ENCODE measurements at places on chromosomes 5 and 9.

DNA sequence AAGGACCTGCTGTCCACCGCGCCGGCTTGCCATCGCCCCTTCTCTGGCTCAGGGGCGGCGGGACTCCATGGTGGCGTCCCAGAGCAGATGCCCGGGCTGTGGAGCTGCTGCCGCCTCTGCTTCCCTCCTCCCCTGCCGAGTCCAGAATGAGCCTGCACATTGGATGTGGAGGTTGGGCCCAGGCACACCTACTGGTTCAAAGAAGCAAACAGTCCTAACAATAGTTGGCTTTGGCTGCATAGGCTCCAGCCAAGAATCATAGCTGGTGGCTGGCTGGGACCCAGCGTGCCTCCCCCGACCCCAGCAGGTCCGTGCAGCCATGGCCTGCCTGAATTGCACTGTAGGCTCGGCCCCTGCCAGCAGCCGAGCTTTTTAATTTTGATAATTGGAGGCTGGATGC lies 25.8 kb downstream of the ADAMTSL2 start:
- no peak for DNase-seq

DNA sequence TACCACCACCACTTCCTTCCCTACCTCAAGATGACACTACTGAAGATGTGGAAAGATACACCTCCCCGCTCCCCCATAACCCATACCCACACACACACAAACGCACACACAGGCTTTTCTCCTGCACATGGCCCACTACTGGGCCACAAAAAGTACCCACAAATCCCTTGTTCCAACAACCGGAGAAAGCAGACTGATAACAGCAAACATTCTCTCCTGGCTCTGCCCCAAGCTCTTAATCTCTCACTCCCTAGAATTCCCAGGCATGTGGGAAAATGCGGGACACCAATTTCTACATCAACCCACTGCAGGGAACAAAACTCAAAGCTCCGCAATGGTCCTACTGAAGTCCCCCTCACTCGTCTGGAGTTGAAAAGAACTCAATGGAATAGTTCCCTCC lies 611.0 kb upstream of the KLF4 start:
- no peak for DNase-seq

GRCh38 chr9:121640491-121641223 lies 10.8 kb upstream of the DAB2IP start:
- no peak for DNase-seq

- DNase-seq: no peak
Observed at GRCh38 chr5:82522897-82523296, 244.7 kb upstream of the RPS23 start.

DNA sequence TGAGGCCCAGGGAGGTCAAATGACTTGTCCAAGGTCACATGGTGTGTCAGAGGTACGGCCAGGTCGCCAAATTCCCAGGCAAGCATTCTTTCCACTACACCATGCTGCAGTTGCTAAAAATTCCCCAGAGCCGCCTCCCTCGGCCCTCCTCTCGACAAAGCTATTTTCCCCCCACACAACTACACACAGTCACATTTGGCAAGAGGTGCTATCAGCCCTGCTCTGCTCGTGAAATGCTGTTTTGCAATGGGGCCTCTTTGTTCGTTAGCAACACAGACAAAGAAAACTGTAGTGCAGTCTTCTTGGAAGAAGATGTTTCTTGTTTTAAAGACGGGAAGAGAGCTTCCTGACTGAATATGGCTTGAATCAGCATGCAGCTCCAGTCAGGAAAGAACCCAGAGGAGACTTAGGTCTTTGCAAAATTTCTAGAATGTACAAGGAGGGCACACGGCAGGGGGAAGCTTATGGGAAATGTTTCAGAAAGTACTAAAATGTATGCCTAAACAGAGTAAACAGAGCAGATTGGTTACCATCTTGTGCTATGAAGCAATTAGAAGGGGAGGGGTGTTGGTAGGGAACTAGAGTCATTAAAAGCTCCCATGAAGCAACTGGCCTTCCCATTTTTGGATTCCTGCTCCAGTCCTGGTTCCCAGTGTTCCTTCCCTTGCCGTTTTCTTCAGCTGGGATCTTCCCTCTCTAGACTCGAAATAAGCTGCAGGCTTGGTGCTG lies 14.2 kb downstream of the SLIT3 start:
- DNase-seq: peak; percentile 40

DNA sequence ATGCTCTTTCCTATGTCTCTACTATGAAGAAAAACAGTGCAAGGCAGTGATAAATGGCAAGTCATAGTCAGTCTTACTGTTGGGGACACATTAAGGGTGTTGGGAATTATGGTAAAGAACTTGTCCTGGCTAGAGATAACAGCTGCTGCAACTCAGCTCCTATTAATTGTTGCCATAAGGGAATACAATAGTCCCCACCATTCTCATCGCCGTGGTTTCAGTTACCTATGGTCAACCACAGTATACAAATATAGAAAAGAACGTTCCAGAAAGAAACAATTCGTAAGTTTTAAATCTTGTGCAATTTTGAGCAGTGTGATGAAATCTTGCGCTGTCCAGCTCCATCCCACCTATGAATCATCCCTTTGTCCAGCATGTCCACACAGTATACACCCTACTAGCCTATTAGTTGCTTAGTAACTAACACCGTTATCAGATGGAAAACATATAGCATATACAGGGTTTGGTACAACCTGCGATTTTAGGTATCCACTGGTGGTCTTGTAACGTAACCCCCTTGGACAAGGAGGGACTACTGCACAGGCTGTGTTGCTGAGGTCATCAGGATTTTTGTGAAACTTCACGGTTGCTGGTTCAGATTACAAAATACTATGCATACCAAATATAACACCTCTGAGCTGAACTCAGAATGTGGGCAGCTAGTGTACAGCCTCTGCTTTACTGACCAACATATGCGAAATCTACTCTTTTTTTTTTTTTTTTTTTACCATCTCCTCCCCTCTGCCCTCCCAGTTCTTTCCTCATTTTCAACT lies 53.5 kb downstream of the ZFR start:
- peak; percentile 92 for DNase-seq

GRCh38 chr5:35877655-35878054 lies 21.0 kb downstream of the IL7R start:
- no peak for DNase-seq

- no peak for DNase-seq
Observed at GRCh38 chr5:107502676-107503060, 168.1 kb downstream of the EFNA5 start.

DNA sequence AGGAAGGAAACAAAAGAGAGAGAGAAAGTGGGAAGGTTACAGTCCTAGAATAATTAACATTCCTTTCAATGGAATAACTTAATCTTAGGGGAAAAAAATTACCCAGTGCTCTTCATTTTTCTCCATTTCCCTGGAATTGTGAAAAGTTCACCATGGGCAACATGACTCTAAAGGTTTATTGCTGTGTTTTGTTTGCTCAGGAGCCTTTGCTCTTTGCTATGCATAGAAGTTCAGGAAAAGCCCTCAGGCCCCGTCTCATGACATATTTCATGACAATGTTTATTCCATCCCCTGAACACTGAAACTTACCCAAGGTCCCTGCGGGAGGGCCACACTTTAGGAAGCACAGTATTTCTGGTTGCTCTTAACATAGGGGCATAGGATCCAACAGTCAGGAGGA lies 9.8 kb upstream of the CTSL start:
- DNase-seq: no peak

GRCh38 chr5:139683295-139684271 lies 35.4 kb downstream of the CXXC5 start:
- no peak for DNase-seq

DNA sequence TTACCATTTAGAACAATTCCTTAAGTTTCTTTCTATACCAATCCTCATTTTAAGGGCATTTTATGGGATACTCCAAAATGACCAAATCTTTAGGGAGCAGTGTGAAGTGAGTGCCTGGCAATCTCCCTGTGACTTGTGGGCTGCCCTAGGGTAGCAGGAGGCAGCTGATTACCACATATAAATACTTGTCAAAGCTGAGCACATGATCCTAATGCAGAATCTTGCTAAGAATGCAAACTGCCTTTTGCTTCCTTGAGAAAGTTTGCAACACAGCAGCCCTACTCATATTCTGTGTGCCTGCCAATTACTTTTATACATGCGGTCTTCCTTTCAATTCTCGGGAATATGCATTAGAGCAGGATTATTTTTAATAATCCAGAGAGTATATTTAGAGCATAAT lies 18.2 kb upstream of the NREP start:
- peak; percentile 29 for DNase-seq

DNA sequence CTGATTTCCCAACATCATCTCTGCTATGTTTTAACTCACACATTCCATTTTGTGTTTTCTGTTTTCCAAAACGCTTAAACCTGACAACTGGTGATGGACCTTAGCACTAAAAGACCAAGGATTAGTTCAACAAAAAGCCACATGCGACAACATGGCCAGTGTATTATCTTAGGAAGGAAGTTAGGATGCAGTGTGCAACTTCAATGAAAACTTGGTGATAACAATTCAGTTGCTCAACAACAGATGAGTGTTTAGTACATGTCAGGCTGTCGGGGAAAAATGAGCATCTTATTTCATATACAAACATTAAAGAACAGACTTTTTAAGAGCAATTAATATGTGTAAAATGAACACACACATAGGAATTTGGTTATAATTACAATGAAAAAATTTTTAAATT lies 780.0 kb downstream of the SEMA5A start:
- no peak for DNase-seq

DNA sequence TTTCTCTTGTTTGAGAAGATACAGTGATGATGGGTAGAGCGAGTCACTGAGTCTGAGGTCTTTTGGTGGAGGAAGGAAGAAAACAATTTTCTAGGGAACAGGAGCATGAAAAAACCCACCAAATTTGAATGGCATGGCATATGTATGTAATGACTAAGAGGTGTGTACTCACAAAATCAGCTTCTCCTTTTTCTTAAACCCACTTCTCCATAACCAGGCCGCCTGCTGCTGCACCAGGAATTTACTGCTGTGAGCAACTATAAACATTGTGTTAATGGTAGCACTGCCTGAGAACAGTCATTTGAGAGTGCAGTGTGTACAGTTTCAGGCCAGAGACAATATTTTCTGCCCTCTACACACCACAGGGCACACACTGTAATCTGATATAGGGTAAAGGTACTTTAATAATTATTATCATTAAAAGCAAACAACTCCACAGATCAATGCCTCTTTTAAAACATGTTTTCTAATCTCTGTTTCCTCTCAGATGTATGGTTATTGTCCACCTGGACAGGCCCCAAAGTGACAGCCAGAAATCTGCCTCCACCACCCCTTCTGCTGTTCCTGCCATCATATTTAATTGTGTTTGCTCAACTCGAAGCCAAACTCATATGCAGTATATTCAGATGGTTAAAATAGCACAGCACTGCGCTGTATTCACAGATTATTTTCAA lies 241.6 kb downstream of the KIAA0825 start:
- no peak for DNase-seq

GRCh38 chr5:163822548-163822947 lies 317.1 kb downstream of the MAT2B start:
- no peak for DNase-seq

DNA sequence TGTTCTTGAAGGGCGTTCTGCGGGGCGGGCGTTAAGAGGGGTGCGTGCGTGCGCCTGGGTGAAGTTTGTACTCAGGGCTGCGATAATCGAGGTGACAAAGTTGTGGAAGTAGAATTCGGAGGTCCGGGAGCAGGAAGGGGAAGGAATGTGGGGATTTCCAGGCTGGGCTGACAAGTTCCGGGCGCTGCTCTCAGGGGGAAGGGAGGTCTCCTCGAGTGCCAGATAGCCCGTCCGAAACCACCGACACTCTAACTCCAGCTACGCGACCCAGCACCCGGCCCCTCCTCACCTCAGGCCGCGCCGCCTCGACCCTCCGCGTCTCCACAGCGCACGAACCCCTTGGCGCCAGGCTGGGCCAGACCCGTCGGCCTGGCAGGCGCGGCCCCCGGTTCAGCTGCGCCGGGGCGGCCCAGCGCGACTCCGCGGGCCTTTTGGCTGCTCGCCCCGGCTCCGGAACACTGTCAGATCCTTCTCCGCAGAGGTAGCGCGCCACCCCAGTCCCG lies at the start of gene IL6ST:
TSS of gene IL6ST (minus strand) at position 469 of the 503 bp plus-strand sequence. CDS start 18,685 bp downstream, outside the sequence.
- peak; percentile 87 for DNase-seq

GRCh38 chr5:124736805-124737188 lies 9.6 kb downstream of the ZNF608 start:
- DNase-seq: no peak

DNA sequence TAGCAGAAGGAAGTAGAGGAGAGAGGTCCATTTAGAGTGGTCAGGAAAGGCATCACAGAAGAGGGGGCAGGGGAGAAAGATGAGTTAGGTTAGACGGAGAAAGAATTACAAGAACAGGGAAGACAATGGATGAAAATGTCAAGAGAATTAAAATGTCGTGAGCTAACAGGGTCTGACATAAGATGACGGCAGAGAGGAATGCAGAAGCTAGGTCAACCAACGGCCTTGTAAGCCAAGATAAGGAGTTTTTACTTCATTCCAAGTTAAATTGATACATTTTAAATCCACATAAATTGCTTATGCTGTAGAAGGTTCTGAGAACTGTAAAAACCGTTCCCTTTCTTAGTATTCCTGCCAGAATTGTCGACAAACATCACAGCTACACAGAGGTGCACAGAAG lies 896.9 kb upstream of the DMAC1 start:
- DNase-seq: no peak

DNA sequence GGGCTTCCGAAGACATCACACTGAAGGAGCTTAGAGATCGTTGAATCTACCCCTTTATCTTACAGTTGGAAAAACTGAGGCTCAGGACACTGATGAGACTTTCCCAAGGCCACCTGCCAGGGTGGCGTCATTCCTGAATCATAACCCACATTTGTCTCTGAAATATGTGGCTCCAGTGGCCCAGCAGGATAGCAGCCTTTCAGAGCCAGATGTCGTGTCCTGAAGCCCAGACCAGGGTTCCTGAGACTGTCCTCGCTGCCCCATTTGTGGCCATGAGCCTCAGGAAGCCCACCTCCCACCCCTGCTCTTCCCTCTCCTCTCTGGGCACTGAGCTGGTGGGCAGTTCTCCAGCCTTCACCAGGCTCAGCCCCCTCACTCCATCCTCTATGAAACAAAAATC lies 2.4 kb downstream of the HMCN2 start:
- DNase-seq: no peak

DNA sequence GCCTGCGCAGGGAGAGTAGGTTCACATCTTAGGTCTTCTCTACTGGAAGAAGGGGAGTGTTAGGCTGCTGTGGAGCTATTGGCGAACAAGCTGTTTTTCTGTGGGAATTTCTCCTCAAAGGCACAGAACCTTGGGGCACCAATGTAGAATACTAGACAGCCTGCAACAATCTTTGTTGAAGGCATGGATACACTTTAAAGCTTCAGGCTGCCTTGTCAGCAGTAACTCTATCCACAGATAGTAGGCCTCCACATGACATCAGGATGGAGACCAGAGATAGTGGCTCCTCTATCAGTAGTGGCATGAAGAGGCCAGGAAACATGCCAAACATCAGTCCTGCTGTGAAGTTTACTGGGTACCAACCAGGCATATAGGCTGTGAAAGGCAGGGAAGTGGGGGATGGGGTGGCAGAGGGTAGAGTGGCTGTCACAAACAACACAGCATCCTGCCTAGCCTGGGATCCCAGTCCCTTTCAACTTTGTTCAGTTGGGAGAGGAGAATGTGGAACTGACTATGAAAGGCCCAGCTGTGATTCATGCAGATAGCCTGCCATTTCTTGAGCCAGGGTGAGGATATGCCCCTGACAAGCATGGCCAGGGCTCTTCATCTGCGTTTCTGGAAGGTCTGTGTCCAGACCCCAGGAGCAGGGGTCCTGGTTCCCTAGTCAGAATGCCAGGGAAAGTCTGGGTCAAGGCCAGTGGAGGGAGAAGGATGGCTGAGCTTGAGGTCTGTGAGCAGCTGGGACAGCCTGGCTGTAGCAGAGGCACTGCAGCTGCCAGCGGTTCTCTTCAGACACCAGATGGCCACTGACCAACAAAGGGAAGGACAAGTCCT lies 1.0 kb upstream of the HK3 start:
- no peak for DNase-seq

GRCh38 chr9:4417578-4418325 lies 72.5 kb upstream of the SLC1A1 start:
- peak; percentile 75 for DNase-seq
